Smooth muscle cell of the umbilical artery (primary cell): ENCODE measurements at places on chromosomes 6 and 20. TPM values are rescaled to one million over a fixed set of nuclear protein-coding genes. Genes with fewer than 3 reads are reported as not detected.

The PRL gene
- not detected in 2 replicates for total RNA-seq

The RIPPLY2 gene
- total RNA-seq, result not detected in 2 replicates

The PCNA gene
- total RNA-seq, result 77.8 and 127 TPM in 2 replicates

The NAA20 gene
- total RNA-seq, result 33.3 and 35.3 TPM in 2 replicates

The ZFP57 gene
- 0.69 TPM in 1 of 2 replicates, not detected in the other for total RNA-seq

The B3GAT2 gene
- 0.05 TPM in 1 of 2 replicates, not detected in the other for total RNA-seq

The NRSN1 gene
- not detected in 2 replicates for total RNA-seq

The POM121L2 gene
- not detected in 2 replicates for total RNA-seq

The KIAA1755 gene
- 0.65 and 1.5 TPM in 2 replicates for total RNA-seq

The MAS1 gene
- under 0.01 TPM in 1 of 2 replicates, not detected in the other for total RNA-seq

The MCCD1 gene
- total RNA-seq, result not detected in 2 replicates

The SLC17A5 gene
- 45.7 and 62.7 TPM in 2 replicates for total RNA-seq

The OR2J3 gene
- not detected in 2 replicates for total RNA-seq

The CFB gene
- 4.1 and 28.8 TPM in 2 replicates for total RNA-seq

The TPX2 gene
- 4.2 and 28.5 TPM in 2 replicates for total RNA-seq

The LPA gene
- total RNA-seq, result not detected in 2 replicates

The MUC21 gene
- not detected in 2 replicates for total RNA-seq

The SEMG1 gene
- total RNA-seq, result not detected in 2 replicates

The SPDEF gene
- not detected in 2 replicates for total RNA-seq

The MRS2 gene
- 21.7 and 28.2 TPM in 2 replicates for total RNA-seq

The AIF1 gene
- total RNA-seq, result not detected in 2 replicates

The ROS1 gene
- total RNA-seq, result 0.05 and 0.30 TPM in 2 replicates

The BHLHE23 gene
- total RNA-seq, result not detected in 2 replicates

The NFATC2 gene
- 0.59 and 1.1 TPM in 2 replicates for total RNA-seq

The HAO1 gene
- not detected in 2 replicates for total RNA-seq

The COL19A1 gene
- 0.59 and 1.0 TPM in 2 replicates for total RNA-seq

The DAAM2 gene
- 1.2 and 1.4 TPM in 2 replicates for total RNA-seq

The FOXA2 gene
- total RNA-seq, result not detected in 2 replicates

The ARMH2 gene
- not detected in 2 replicates for total RNA-seq

The HDGFL1 gene
- not detected in 2 replicates for total RNA-seq

The WFDC5 gene
- not detected in 2 replicates for total RNA-seq

The CD83 gene
- 1.2 and 1.7 TPM in 2 replicates for total RNA-seq

The WFDC6 gene
- total RNA-seq, result not detected in 2 replicates

The RAB23 gene
- total RNA-seq, result 57.7 and 59.1 TPM in 2 replicates

The CEBPB gene
- total RNA-seq, result 51.1 and 107 TPM in 2 replicates

The LHFPL5 gene
- not detected in 2 replicates for total RNA-seq
